Breast epithelium (tissue), 4 donors: ENCODE measurements at places on chromosomes 1 and 21.

GRCh38 chr21:45638707-45639106 lies 4.8 kb upstream of the PCBP3 start:
- no peak for DNase-seq

DNA sequence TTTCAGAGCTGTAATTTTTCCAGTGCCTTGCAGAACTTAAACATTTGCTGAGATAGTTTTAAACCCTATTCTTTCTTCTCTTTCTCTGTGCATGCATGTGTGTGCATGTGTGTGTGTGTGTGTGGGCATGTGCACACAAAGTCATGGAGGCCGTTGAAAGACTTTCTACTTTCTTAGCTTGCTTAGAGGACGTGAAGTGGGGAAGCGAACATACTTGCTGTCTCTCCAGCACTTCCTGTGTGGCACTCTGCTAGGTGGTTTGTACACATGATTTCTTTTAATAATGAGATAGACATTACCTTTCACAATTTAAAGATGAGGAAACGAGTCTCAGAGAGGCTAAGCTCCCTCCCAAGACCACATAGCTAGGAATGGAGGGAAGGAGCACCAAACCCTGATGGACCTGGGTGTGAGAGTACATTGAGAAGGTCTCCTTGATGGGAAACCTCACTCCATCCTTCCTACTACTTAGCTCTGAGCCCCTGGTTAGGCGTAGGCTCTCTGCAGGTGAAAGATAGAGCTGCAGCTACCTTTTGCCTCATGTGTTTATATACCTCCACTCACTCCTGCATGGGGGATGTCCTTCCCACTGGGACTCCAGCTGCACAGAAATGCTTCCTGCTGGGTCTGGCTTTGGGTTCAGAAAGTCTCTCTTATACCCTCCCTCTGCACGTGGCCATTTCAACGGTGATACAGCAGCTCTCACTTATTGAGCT lies 101.9 kb upstream of the USP24 start:
- no peak for DNase-seq

- no peak for DNase-seq
Measured at GRCh38 chr21:25375675-25376074, 231.6 kb downstream of the MRPL39 start.

DNA sequence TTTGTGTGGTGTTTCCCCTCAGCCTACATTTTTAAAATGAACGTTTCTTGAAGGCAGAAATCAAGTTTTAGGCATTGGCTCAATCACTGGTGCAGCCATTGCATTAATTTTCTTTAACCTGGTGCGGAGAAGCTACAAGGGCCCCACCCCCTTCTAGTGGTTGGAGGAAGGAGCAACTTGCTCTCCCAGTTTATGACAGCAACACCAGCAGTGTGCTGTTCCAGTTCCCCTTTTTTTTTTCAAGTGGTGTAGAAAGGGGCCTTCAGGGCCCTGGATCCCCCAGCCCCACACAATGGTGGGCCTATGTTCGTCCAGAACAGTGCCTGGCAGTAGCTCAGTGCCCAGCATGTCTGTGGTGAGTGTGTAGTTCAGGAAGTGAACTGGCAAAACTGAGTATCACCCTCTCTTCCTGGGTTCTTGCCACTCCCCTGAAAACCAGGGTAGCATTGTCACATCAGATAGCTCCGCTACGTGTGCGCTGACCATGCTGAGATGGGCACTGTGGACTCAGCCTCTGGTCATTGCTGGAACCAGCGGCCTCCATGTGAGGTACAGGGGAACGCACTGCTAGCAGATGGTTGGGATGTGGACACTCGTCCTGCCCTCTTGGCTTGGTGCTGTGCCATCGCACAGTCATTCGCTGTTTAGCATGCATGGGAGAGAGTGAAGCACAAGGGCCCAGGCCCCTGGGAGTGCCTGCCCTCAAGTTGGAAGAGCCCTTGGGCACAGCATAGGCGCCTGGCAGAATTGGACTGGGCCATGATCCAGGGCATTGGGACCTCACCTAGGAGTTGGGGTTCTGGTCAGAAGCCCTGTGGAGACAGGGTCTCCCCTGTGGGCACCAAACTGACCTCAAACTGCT lies 7.2 kb downstream of the ARF1 start:
- DNase-seq, result no peak

DNA sequence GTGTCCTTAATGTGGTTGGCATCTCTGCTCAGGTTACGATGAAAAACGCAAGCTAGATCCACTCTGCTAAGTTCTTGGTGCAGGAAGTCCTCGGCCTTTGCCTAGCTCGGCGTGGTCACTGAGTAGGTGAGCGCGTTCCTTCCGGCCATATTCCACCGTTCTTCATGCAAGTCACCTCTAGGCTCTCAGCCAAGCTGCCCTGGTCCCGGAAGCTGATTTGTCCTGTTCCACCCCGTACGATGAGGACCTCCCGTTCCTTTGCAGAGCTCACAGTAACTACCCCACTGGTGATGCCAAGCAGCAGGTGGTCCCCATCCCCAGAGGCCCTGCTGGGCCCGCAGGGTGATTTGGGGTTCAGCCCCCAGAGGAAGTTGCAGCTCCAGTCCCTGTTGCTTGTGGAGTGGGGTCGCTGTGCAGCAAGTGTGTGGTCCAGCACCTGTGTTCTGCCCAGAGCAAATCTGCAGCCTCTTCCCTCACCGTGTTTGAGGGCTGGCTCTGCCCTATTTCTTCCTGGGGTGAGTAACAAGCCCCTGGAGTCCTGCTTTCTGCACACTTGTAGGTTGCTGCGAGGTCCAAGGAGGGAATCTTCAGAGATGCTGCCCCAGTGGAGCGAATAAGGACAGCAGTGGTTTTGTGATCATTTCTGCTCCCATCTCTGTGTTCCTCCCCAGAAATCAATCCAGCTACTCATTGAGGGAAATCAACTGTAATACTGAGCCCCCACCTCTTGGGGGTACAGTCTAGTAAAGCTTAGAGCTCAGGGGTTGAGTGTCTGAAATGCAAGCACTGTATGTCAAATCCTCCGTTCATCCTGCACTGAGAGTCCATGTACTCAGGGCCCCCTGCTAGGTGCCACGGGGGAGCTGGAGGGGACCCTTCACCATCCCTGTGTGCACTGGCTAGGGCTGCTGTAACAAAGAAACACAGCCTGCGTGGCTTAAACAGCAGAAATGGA lies 2.3 kb downstream of the UMODL1 start:
- no peak for DNase-seq

- DNase-seq, result no peak
Measured at GRCh38 chr1:36511804-36512798, 29.4 kb upstream of the CSF3R start.

DNA sequence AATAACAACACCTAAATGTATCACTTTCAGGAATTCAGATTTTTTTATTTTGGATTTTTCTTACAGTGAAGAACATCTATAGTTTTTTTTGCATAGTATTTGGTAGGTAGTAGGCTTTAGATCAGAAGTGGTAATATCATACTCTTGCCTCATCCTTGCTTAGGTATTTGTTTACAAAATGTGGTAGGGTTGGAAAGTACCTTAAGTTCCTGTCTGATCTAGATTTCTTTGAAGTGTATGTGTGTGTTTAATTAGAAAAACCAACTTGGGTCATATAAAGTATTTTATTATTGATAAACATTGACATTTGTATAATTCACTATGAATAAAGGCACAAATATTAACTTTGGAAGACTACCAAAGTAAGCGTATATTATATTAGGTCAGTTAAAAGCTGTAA lies 85.3 kb upstream of the GPR88 start:
- no peak for DNase-seq

GRCh38 chr1:109677459-109677858 lies 9.6 kb downstream of the GSTM2 start:
- no peak for DNase-seq
